ENCODE measurements at places on chromosomes 16 and 17. TPM values are rescaled to one million over a fixed set of nuclear protein-coding genes. Genes with fewer than 3 reads are reported as not detected.

DNA sequence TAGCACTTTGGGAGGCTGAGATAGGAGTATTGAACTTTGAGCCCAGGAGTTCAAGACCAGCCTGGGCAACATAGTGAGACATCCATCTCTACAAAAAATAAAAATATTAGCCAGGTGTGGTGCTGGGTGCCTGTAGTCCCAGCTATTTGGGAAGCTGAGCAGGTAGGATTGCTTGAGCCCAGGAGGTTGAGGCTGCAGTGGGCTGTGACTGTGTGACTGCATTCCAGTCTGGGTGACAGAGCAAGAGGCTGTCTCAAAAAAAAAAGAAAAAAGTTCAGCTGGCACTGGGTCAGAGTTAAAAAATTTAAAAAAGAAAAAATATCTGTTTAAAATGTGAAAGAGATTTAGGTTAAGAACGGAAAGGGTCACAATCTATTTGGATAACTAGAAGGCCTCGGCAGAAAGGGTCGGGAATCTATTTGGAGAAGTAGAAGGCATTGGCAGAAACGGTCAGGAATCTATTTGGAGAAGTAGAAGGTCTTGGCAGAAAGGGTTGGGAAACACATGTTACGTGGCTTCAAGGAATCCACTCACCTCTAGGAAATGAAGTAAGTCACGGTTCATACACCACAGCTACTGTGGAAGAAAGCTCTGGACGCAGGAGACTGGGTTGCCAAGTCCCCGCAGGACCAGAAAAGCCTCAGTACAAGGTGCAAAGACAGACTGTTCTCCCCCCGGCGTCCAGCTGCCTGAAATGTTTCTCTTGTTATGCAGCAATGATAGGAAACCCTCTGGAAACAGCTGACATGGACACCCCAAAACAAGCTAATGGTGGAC, 25.3 kb downstream of the LMF1 start:
- no peaks in the 10 kb centered on the region for H3K27me3 ChIP-seq
- peaks cover 37% of the 10 kb centered on the region for H3K36me3 ChIP-seq
- no peak for DNase-seq
- no peaks in the 10 kb centered on the region for H3K4me1 ChIP-seq

Gene KLHDC4
- total RNA-seq, result 73.1 TPM

GRCh38 chr16:3659251-3659650, 4.8 kb downstream of the DNASE1 start:
- H3K36me3 ChIP-seq, result peaks cover 75% of the 10 kb centered on the region
- H3K27ac ChIP-seq, result peak overlapping the region; percentile 46
- DNase-seq, result no peak

- no peak overlapping the region for H3K27ac ChIP-seq
- no peaks in the 10 kb centered on the region for H3K36me3 ChIP-seq
- no peak overlapping the region for H3K4me3 ChIP-seq
- H3K4me1 ChIP-seq, result peaks cover 12% of the 10 kb centered on the region
- H3K27me3 ChIP-seq, result peaks cover 4% of the 10 kb centered on the region
Observed at GRCh38 chr17:57892820-57893595, 43.2 kb upstream of the MRPS23 start.

DNA sequence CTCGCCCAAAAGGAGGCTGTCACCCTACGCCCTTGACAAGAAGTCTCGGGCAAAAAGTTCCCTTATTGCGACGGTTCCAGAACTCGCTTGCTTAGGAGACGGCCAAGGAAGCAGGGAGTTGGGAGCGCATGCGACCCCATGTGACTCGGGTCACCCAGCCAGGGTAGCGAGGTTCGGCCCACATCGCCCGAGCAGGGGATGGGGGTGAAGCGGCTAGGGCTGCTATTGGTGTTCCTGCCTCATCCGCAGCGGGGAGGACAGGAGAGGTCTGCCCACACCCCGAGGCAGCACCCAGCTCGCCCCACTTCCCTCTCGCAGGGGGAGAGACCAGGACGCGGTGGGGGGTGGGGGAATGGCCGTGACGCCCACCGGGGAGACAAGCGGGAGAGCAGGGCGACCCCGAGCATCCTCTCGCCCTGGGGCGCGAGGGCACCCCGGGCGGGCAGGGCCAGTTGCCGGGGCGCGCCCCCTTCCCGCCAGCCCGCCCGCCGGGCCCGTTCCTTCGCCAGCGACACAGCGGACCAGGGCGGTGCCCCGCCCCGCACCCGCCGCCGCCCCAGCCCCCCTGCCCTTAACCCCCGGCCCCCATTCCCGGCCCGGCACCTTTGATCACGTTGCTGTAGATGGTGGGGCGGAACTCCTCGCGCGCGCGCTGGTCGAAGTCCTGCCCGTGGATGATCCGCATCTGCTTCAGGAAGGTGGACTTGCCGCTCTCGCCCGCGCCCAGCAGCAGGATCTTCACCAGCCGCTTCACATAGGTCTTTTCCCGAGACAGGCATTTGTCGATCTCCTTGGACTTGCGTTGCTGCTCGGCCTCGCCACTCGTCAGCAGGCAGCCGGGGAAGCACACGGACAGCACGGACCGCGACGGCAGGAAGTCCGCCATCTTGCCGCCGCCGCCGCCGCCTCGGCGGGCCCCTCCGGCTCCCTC, 567 bp downstream of the GNA13 start:
- peaks cover 40% of the 10 kb centered on the region for H3K4me1 ChIP-seq
- peak overlapping the region; percentile 99 for H3K27ac ChIP-seq
- H3K36me3 ChIP-seq, result peaks cover 51% of the 10 kb centered on the region
- H3K27me3 ChIP-seq, result peaks cover 2% of the 10 kb centered on the region
- H3K4me3 ChIP-seq, result peak overlapping the region; percentile 99

DNA sequence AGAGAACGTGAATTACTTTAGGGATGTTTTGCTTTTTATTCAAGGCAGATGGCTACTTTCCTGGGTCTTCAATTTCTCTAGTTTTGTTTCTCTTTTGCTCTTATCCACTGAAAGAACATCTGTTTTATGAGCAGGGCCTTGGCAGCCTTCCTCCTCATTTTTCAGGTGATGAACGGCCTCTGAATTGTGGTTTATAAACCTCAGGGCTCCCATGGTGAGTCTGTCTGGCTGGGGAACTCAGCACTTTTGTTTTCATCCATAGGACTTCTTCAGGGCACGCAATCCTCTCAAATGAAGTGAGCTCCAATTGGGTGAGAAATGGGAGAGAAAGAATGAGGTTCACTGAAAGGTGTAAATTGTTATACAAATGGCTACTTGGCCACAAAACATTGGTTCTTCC, 186.4 kb upstream of the ERCC4 start:
- no peak overlapping the region for H3K4me3 ChIP-seq
- H3K36me3 ChIP-seq, result no peaks in the 10 kb centered on the region
- H3K27ac ChIP-seq, result no peak overlapping the region
- H3K4me1 ChIP-seq, result no peaks in the 10 kb centered on the region

DNA sequence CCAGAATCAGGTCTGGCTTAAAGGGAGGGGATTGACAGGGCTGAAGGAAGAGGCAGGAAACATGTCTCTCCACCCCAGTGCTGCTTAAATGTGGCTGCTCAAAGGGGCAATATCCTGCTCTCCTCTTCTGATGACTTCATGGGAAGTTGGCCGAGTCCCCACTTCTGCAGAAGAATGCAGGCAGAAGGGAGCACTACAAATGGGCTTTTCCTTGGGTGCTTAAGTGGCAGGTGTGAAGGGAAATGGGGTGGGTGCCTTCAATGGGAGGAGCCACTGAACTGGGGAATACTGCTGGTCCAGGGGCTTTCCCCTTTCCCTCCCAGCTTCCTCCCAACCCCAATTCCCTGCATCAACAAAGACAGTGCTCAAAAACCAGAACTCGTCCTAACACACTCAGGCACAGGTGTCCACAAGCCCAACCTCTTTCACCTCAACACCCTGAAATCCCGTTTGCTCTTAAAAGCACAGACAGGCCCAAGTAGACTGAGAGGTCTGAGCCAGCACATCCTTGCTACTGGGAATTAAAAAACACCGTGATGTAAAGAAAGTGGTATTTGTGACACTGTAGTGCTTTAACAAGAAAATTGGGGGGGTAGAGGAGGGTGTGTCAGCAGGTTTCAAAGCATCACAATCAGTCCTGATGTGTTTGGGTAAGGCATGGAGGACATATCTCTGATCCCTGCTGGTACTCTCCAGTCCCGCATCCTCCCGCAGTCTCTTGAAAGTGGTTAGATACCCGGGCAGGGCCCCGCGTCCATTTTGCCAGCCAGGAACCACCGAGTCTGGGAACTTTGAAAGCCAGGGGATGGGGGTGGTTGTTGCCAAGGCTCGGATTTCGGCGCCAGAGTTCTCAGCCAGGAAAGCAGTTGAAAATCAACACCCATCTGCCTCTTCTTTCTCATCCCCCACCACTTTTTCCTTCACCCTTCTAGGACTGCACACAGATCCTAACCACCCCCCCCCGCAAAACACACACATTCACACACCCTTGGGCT, 1.6 kb downstream of the CA10 start:
- no peak overlapping the region for H3K27ac ChIP-seq
- H3K4me3 ChIP-seq, result no peak overlapping the region
- DNase-seq, result no peak
- H3K4me1 ChIP-seq, result peaks cover 5% of the 10 kb centered on the region
- peaks cover 50% of the 10 kb centered on the region for H3K27me3 ChIP-seq

DNA sequence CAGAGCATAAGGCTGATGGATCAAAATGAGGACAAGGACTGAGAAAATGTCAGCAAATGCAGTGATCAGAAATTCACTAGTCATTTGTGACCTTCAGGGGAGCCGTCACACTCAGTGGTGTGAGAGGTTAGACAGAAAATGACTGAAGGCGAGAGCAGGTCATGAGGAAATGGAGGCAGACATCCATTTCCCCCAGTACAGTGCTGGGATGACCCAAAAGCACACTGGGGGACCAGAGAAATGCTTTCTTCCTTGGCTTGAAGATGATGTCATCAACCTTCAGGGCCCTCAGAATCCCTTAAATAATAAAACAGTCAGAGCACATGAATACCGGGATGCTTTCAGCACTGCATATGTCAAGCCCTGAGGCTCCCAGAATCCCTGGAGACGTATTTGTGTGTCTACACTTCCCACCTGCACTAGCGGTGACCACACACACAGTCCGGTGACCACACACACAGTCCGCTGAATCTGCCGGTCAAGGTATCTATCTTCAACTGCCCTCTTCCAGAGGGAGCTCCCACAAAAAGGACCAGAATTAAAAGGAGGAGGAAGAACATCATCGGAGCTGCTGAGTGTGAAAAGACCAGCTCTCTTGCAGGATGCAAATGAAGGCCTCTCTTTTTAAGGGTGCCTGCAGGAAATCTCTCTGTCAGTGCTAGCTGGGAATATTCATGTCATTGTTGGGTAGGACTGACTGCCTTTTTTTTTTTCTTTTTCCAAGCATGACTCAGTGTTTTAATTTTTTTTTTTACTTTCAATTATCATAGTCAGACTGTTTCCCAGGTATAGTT, 8.2 kb downstream of the UBE2O start:
- no peak for DNase-seq
- H3K4me3 ChIP-seq, result no peak overlapping the region
- H3K27me3 ChIP-seq, result no peaks in the 10 kb centered on the region

DNA sequence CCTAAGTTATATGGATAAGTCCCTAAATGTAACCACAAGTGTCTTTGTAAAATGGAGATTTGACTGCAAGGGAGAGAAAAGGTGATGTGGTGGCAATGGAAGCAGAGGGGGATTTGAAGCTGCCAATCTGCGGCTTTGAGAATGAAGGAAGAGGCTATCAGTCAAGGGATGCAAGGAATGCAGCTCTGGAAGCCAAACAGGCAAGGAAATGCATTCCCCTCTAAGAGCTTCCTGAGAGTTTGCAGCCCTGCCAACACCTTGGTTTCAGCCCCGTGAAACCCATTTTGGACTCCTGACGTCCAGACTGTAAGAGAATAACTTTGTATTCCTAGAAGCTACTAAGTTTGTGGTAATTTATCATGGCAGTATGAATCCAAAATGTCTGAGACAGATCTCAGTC, 167.3 kb upstream of the MPHOSPH6 start:
- no peaks in the 10 kb centered on the region for H3K36me3 ChIP-seq
- peaks cover 4% of the 10 kb centered on the region for H3K27me3 ChIP-seq
- H3K27ac ChIP-seq, result no peak overlapping the region
- no peaks in the 10 kb centered on the region for H3K4me1 ChIP-seq
- H3K4me3 ChIP-seq, result no peak overlapping the region
- DNase-seq, result no peak

DNA sequence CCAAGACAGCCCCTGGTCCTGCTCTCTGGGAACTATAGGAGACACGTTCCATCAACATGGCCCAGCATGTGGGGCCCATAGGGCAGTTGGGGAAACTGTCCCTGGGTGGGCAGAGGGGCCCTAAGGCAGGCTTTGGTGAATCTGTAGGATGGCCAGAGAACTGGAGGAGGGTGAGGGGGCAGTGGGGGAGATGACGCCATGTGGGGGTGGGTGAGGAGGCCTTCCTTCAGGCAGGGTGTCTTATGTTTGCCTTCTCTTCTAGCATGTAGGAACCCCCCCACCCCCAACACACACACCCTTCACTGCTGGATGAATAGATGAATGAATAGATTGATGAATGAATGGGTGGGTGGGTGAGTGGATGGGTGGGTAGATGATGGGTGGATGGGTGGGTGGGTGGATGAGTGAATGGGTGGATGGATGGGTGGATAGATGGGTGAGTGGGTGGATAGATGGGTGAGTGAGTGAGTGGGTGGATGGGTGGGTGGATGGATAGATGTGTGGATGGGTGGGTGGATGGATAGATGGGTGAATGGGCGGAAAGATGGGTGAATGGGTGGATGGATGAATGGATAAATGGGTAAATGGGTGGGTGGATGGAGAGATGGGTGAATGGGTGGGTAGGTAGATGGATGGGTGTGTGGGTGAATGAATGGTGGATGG, 2.5 kb upstream of the CBFA2T3 start:
- no peaks in the 10 kb centered on the region for H3K36me3 ChIP-seq
- H3K4me1 ChIP-seq, result no peaks in the 10 kb centered on the region
- no peak overlapping the region for H3K4me3 ChIP-seq
- no peak for DNase-seq

- peak overlapping the region; percentile 62 for H3K27ac ChIP-seq
- H3K27me3 ChIP-seq, result peaks cover 14% of the 10 kb centered on the region
- no peak for DNase-seq
- no peaks in the 10 kb centered on the region for H3K36me3 ChIP-seq
- H3K4me1 ChIP-seq, result peaks cover 13% of the 10 kb centered on the region
Observed at GRCh38 chr16:47732523-47733111, 271.5 kb downstream of the PHKB start.

- H3K27ac ChIP-seq, result no peak overlapping the region
- DNase-seq, result no peak
- no peaks in the 10 kb centered on the region for H3K27me3 ChIP-seq
- peaks cover 6% of the 10 kb centered on the region for H3K4me1 ChIP-seq
Observed at GRCh38 chr16:88405216-88406060, 22.7 kb downstream of the ZNF469 start.

Gene MARVELD3
- total RNA-seq, result not detected

DNA sequence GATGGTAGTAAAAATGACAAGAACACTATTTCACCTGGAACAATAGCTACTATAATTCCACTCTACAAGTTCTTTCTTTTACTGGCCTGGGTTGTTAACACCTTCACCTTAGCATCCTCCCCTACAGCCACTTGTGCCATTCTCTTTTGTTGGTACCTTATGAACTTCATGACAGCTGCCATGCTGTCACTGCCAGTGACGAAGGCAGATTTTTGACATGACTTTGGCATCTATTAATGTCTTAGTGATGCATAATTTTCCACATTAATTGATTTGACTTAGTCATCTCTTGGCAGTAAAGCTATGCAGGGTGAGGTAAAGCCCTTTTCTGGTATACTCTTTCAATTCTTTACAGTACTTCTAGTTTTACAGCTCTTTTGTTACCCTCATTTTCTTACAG, 207.9 kb downstream of the TANC2 start:
- H3K4me3 ChIP-seq, result no peak overlapping the region
- no peak overlapping the region for H3K27ac ChIP-seq
- no peak for DNase-seq
- no peaks in the 10 kb centered on the region for H3K4me1 ChIP-seq
- H3K36me3 ChIP-seq, result no peaks in the 10 kb centered on the region
- peaks cover 1% of the 10 kb centered on the region for H3K27me3 ChIP-seq

Gene HLF
- total RNA-seq, result 4.5 TPM

GRCh38 chr17:66268247-66268927, 34.0 kb upstream of the PRKCA start:
- peaks cover 14% of the 10 kb centered on the region for H3K4me1 ChIP-seq
- no peaks in the 10 kb centered on the region for H3K36me3 ChIP-seq
- H3K27me3 ChIP-seq, result peaks cover 4% of the 10 kb centered on the region
- no peak for DNase-seq
- no peak overlapping the region for H3K27ac ChIP-seq
- H3K4me3 ChIP-seq, result no peak overlapping the region
